ENCODE measurements at places on chromosomes 16 and 17.

DNA sequence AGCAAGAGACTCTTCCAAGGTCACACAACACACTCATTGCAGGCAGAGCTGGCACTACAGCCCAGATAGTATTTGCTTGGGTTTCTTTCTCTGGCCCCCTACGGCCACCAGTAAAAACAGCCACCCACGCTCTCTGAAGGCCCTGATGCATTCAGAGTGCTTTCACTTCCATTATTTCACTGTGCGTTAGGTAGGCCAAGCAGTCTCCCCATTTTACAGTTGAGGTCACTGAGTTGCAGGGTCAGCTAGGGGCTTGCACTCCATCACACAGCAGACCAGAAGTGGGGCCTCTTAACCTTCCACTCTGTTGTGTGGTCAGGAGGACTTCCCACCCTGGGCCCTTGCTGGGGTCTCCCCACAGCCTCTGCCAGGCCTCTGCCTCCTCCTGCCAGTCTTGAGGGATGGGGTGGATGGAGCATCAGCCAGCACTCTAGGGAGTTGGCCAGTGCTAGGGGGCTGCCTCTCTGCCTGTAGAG is 2.5 kb downstream of the TBX21 start:
- DNase-seq: no peak

DNA sequence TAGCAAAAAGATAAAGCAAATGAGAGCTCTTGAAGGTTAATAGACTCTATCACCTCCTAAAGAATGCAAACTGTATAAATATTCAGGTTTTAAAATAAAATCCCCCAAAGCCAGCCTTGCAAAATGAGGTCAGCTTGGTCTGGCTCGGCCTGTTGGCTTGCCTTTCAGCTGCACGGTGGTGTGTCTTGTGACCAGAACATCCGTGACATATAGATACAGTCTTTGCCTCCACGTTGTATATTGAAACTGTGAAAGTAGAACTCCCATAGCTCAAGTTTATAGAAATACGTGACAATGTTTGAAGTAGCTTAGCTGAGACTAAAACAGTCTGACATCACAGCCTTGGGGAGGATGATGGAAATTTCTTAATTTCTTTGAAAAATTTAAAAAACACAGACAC is 236.6 kb upstream of the MYOCD start:
- DNase-seq: no peak

GRCh38 chr17:29138184-29138955 is 41.8 kb downstream of the MYO18A start:
- DNase-seq: no peak

- DNase-seq: no peak
Observed at GRCh38 chr17:29003289-29003688, 2.5 kb downstream of the SEZ6 start.

- no peak for DNase-seq
Observed at GRCh38 chr16:845351-845745, 44.8 kb upstream of the GNG13 start.

DNA sequence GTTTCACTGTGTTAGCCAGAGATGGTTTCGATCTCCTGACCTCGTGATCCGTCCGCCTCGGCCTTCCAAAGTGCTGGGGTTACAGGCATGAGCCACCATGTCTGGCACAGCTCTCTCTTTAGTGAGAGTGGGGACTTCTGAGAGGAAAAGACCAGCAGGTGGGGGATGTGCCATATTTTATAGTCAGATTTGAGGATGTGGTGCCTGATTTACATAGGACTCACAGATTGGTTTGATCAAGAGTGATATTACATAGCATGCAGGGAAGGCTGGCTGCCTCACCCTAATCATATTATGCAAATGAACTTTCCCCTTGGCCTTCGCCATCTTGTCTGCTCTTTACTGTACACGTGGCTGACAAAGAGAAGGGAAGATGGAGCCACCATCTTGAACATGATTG is 28.1 kb upstream of the MAPK3 start:
- no peak for DNase-seq

- no peak for DNase-seq
Observed at GRCh38 chr16:67927131-67927941, 4.3 kb downstream of the CTRL start.

DNA sequence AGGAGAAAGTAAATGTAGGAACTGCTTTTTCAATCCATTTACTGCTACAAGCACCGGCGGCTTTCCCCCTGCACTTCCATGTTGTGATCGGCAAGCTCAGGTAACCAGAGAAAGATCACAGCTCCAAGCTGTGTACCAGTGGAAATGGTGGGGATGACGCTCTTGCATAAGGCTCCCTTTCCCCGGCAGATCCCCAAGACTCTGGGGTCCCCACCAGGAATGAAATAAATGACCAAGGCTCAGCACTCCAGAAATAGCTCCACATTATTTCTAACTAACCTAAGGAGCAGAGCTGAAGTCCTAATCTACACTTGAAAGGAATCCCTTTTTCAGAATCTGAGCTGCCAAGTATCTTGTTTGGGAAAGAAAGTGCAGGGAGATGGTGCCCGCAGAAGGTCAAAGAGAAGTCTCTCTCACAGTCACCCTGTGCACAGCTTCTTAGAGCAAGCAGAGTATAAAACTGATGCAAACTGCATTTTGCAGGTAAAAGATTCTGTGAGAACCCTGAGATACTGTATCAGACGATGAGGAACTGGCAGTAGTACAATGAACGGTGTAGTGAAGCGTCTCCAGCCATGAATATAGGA is 11.1 kb downstream of the GRB2 start:
- no peak for DNase-seq

DNA sequence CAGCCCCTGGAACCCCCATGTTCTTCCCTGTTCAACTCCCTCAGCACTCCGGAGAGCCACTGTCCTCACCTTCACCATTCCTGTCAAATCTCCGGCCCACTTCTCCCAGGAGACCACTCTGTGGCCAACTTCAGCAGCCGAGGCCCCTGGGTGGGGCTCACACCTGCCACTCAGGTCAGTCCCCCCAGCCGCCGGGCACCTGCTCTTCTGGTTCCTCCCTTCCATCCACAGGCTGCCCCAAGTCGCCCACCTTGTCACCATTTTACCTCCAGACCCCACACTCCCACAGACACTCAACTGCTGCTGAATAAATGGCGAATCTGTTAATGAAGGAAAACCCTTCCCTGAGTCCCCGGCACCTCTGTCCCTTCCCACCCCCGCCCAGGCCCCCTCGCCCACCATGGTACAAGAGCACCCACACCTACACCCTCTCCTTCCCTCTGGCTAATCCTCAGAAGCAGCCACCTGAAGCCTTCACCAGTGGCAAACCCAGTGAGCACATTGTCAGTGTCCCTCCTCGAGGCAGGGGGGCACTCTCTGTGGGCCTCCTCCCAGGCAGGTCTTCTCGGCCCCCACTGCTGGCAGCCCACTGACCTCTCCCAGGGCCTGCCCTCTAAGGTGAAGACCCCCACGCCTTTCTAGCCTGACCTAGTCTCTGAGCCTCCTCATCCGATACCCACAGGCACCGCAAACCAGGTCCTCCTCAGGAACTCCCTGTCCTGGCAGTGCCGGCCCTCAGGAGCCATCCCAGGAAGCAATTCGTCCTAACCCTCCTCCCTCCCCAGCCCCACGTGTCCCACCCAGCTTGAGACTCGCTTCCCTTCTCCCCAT is 8.2 kb downstream of the CANT1 start:
- DNase-seq: no peak

GRCh38 chr17:2366747-2367494 is 29.6 kb downstream of the SGSM2 start:
- DNase-seq: no peak

GRCh38 chr17:8173871-8174322 is 2.3 kb downstream of the TMEM107 start:
- no peak for DNase-seq

GRCh38 chr16:49504023-49504364 is 130.4 kb downstream of the C16orf78 start:
- no peak for DNase-seq

- no peak for DNase-seq
Observed at GRCh38 chr16:30166202-30166902, 17.1 kb upstream of the CORO1A start.

DNA sequence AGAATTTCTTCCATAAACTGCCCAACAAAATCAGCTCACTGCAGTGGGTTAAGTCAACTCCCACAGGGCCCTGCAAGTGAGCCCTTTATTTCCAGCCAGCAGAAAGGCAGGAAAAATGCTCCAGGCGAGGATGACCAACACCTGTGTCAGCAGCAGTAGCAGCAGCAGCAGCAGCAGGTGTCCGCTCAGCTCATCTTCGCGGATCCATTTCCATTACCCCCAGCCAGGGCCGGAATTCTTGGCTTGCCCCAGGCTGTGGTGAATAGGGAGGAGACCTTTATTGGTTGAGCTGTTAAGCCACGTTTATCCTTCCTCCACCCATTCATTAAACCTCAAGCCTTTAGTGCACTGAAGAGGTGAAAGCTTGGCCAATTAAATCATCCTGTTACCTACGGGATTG is 46.2 kb downstream of the MARCHF10 start:
- no peak for DNase-seq

GRCh38 chr16:47493381-47494337 is 32.5 kb downstream of the PHKB start:
- no peak for DNase-seq

DNA sequence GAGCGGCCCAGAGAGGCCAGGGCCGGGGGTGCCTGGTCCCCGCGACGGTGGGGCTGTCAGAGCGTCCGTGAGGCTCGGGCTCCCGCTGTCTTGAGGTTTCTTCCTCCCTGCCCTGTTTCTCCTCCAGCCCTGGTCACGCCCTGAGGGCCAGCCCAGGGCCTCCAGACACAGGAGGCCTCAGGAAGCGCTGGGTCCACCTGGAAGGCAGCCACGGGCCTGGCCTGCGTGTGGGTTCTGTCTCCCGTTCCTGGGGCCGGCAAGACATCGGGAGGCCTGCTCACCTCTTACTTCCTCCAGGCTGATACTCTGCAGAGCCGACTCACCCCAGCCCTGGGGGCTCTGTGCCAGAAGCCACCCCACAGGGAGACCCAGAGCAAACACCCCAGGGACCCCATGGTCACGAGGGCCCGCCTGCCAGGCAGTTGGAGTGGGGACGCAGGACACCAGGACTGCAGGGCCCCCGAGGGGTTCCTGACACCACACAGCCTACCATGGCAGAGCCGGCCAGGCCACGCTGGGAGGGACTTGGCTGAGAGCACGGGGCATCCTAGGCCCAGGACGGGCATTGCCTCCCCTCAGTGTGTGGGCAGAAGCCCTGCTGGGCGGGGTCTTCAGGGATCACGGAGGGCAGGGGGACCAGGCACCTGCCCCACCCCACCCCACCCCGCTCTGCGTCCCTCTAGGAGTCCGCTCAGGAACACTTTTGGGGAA is 18.9 kb upstream of the CACNA1H start:
- no peak for DNase-seq

DNA sequence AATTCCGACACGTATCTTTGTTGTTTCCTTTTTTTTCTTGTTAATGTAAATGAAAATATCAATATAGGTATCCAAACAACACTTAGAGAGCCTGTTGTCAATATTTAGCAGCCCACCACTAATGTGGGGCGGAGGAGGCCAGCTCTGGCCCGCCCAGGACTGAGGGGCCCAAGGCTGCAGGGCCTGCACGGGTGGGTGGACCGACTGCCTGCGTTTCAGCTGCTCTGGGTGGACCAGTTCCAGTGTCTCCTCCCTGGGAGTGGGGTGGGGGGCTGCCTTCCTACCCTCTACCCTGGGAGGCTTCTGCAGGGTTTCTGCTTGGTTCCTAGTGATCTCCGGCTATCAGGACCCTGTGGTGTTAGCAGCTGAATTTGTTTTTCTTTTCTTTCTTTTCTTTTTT is 15.9 kb upstream of the ADGRG1 start:
- no peak for DNase-seq

- DNase-seq: no peak
Observed at GRCh38 chr17:73580073-73580710, 64.1 kb downstream of the SDK2 start.

GRCh38 chr17:17166446-17166845 is 39.7 kb downstream of the PLD6 start:
- DNase-seq: no peak

DNA sequence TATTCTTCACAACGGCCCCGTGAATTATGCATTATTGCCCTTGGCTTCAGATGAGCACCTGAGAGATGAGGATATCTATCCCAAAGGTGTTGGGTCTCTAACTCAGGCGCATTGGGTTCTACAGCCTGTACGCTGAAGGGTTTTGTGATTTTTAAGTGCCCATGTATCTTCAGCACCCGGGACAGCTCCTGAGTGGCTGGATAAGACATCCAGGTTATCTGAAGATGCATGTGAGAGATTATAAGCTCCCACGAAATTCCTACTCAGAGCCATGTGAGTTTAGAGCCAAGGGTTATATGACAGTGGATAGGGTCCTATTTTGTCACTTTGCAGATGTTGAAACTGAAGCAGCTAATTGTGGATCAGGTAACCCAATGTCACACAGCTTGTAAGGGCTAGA is 612.3 kb upstream of the EEF2KMT start:
- DNase-seq: no peak

GRCh38 chr16:61045931-61046330 is 990.3 kb downstream of the CDH8 start:
- DNase-seq: no peak

GRCh38 chr17:75950855-75951554 is 10.2 kb upstream of the FBF1 start:
- DNase-seq: no peak

DNA sequence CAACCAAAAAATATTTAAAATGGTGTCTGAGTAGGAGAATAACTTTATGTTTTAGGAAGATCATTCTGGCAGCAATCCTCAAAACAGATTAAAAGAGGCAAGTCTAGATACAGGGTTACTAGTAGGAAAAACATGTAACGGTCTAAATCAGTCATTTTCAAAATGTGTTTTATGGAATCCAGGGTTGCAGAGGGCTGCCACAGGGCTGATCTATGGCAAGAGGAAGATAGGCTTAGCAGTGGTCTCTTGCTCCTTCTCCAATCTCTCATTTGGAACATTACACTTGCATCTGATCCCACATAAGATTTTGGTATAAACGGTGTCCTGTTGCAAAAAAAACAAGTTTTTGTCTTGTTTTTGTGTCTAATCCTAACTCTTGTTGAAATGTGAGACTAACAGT is 9.2 kb downstream of the IKZF3 start:
- DNase-seq: no peak

DNA sequence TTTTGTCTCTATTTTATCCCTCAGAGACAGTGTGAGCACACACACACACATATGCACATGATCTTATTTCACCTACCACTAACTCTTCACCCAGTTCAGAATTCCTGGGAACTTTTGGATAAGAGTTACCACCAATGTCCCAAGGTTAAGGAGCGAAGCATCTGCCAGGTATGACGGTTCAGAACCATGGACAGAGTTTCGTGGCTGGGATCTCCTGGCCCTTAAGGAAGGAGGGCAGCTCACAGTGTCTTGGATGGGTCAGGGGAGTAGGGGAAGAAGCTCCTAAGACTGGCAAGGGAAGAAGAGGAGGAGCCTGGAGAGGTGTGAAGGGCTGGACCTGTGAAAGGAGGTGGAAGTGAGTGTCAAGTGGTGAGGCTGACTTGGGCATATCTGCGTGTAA is 23.0 kb upstream of the TMEM132E start:
- no peak for DNase-seq

- DNase-seq: no peak
Observed at GRCh38 chr17:61534414-61534813, 56.6 kb downstream of the NACA2 start.

All from hypothalamus (tissue), 51 donors.